ENCODE measurements at places on chromosomes 16 and 17.

GRCh38 chr16:87324411-87325275 lies 7.5 kb upstream of the C16orf95 start:
- peak; percentile 44 for DNase-seq

- DNase-seq = no peak
Observed at GRCh38 chr17:1325766-1326165, 46.3 kb downstream of the TRARG1 start.

GRCh38 chr16:86138121-86139085 lies 239.4 kb downstream of the IRF8 start:
- DNase-seq = no peak

DNA sequence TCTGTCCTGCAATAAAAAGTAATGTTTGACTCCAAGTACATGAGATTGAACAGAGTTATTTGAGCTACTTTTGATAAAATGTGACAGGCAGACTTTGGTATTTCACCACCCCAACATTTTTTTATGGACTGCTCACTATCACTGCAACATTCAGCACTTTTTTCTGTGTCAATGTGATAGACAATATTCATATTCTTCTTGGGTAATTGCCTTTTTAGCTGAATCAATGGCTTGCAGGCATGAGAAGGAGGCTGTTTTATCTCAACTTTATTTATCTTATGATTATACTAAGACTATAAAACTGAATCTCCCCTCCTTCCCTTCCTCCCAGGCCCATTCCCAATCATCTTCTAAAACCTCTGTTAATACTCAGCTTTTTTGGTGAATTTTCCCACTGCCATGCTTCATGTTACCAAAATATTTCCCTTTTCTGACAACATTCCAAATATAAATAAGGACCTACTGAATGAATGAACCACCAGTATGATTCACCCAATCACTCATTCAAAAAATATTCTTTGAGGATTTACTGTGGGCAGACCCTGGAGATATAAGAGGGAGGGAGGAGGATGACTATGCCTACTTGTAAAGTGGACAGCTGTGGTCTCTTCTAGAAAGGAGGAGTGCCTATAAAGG lies 67.6 kb downstream of the CDH13 start:
- DNase-seq = no peak

- no peak for DNase-seq
Observed at GRCh38 chr16:21117567-21117966, 33.1 kb downstream of the DNAH3 start.

- DNase-seq = no peak
Observed at GRCh38 chr17:3656755-3657587, 11.4 kb downstream of the TAX1BP3 start.

GRCh38 chr16:89023621-89024511 lies 46.9 kb upstream of the CBFA2T3 start:
- DNase-seq = no peak

DNA sequence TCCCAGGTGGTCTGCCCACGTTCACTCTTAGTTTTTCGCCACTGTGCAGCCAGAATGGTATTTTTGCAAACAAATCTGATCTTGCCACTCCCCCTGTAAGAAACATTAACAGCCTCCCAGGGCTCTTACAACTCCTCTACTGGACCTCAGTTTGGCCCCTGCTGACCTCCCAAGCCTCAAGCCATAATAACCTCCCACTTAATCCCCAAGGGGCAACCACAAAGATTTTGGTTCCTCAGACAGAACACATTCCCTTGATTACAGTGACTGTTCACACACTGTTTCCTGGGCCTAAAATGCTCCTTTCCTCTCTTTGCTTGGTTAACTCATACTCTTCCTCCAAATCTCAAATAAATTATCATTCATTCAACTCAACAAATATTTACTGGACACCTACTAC lies 21.5 kb upstream of the CD300E start:
- DNase-seq = no peak

- no peak for DNase-seq
Observed at GRCh38 chr16:66427871-66428681, 981 bp downstream of the BEAN1 start.

DNA sequence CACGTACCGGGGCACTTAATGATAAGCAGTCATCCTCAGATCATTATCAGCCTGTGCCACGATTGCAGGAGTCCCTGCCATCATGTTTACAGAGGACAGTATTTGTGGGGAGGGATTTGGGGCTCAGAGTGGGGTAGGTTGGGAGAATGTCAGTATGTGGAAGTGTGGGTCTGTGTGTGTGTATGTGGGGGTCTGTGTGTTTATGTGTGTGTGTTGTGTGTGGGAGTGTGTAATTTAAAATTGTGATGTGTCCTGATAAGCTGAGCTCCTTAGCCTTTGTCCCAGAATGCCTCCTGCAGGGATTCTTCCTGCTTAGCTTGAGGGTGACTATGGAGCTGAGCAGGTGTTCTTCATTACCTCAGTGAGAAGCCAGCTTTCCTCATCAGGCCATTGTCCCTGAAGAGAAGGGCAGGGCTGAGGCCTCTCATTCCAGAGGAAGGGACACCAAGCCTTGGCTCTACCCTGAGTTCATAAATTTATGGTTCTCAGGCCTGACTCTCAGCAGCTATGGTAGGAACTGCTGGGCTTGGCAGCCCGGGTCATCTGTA lies 13.5 kb upstream of the EFCAB13 start:
- no peak for DNase-seq

GRCh38 chr17:77916703-77917481 lies 41.6 kb upstream of the TNRC6C start:
- DNase-seq = peak; percentile 15

- DNase-seq = no peak
Observed at GRCh38 chr16:50121278-50121677, 31.8 kb upstream of the TENT4B start.

DNA sequence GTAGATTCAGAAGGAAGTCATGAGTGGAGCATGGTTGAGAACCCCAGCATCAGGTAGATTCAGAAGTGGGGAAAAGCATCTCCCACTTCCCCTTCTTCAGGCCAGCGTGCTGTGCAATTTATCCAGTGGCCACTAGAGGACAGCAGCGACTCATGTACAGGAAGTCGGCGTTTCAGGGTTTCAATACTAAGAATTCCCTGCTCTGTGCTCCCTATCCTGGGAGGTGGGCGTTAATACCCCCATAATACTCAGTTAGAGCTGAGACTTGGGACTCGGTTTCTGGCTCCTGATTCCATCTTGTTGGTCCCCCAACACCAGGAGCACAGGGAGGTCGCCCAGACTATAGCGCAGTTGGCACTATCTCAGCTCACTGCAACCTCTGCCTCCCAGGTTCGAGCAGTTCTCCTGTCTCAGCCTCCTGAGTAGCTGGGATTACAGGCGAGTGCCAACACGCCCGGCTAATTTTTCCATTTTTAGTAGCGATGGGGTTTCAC lies 75.3 kb upstream of the AMZ2 start:
- peak; percentile 76 for DNase-seq

GRCh38 chr16:30335598-30336474 lies 19.3 kb downstream of the CD2BP2 start:
- DNase-seq = peak; percentile 30

- DNase-seq = no peak
Observed at GRCh38 chr16:82628711-82629110, 1.9 kb downstream of the CDH13 start.

GRCh38 chr17:70157151-70157550 lies 12.2 kb upstream of the KCNJ2 start:
- DNase-seq = no peak

GRCh38 chr16:53131050-53131362 lies 76.2 kb downstream of the CHD9 start:
- peak; percentile 7 for DNase-seq
